ENCODE measurements at places on chromosomes 11 and 22. TPM values are rescaled to one million over a fixed set of nuclear protein-coding genes. Genes with fewer than 3 reads are reported as not detected.

DNA sequence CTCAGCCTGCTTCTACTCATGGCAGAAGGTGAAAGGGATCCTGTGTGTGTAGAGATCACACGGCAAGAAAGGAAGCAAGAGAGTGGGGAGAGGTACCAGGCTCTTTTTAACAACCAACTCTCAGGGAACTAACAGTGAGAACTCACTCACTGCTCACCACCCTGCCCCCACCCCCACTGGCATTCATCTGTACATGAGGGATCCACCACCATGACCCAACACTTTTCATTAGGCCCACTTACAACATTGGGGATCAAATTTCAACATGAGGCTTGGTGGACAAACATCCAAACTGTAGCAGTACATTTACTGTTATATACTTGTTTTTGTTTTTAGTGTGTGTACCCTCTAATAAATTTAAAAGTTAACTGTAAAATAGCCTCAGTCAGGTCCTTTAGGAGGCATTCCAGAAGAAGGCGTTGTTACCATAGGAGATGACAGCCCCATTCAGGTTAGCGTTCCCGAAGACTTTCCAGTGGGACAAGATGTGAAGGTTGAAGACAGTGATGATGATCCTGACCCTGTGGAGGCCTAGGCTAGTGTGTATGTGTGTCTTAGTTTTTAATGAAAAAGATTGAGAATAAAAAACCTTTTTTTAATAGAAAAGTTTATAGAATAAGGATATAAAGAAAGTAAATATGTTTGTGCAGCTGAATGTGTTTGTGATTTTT lies 11.3 kb downstream of the CUL5 start:
- peaks cover 10% of the 10 kb centered on the region for H3K4me1 ChIP-seq
- no peaks in the 10 kb centered on the region for H3K36me3 ChIP-seq
- H3K27me3 ChIP-seq: no peaks in the 10 kb centered on the region
- no peak overlapping the region for H3K4me3 ChIP-seq
- H3K27ac ChIP-seq: no peak overlapping the region

- peaks cover 8% of the 10 kb centered on the region for H3K36me3 ChIP-seq
- H3K27me3 ChIP-seq: no peaks in the 10 kb centered on the region
- peaks cover 75% of the 10 kb centered on the region for H3K4me1 ChIP-seq
- peak overlapping the region; percentile 91 for H3K27ac ChIP-seq
- peak; percentile 19 for DNase-seq
Observed at GRCh38 chr11:129259931-129260348, 67.8 kb upstream of the ARHGAP32 start.

DNA sequence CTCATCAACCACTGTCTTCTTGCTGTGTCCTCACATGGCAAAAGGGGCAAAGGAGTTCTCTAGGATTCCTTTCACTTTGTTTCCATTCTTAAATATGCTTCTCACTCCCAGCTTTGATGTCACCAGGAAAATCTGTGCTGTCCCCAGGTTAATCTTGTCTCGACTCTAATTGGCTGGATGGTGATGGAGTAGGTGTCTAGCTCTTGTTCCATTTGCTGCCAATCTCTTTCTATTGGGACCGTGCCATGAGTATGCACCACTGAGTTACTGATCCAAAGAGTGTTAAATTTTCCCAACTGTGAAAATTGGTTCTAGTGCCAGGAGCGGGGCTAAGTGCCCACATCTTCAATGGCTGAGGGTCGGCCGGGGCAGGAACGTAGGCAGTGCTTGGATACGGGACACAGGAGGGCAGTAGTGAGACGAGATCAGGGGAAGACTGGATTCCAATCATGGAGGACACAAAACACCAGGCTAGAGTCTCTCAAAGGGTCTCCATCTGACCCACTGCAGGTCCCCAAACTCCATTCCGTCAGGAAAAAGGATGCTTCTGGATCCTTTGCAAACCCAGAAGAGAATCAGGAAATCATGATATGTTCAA lies 47.7 kb upstream of the CSNK2A3 start:
- no peak overlapping the region for H3K4me3 ChIP-seq
- no peaks in the 10 kb centered on the region for H3K27me3 ChIP-seq
- no peak overlapping the region for H3K27ac ChIP-seq
- H3K4me1 ChIP-seq: peaks cover 8% of the 10 kb centered on the region
- DNase-seq: no peak

GRCh38 chr11:64118876-64119665 lies 46.8 kb downstream of the MACROD1 start:
- no peak overlapping the region for H3K27ac ChIP-seq
- DNase-seq: no peak
- H3K4me1 ChIP-seq: peaks cover 36% of the 10 kb centered on the region

ACR gene
- total RNA-seq: not detected

- H3K4me3 ChIP-seq: no peak overlapping the region
- no peaks in the 10 kb centered on the region for H3K36me3 ChIP-seq
- H3K4me1 ChIP-seq: no peaks in the 10 kb centered on the region
- no peak for DNase-seq
Observed at GRCh38 chr11:102592634-102593581, 32.2 kb downstream of the MMP20 start.

All from neural crest cell (in vitro differentiated cells).